ENCODE measurements at places on chromosomes 3 and 15.

DNA sequence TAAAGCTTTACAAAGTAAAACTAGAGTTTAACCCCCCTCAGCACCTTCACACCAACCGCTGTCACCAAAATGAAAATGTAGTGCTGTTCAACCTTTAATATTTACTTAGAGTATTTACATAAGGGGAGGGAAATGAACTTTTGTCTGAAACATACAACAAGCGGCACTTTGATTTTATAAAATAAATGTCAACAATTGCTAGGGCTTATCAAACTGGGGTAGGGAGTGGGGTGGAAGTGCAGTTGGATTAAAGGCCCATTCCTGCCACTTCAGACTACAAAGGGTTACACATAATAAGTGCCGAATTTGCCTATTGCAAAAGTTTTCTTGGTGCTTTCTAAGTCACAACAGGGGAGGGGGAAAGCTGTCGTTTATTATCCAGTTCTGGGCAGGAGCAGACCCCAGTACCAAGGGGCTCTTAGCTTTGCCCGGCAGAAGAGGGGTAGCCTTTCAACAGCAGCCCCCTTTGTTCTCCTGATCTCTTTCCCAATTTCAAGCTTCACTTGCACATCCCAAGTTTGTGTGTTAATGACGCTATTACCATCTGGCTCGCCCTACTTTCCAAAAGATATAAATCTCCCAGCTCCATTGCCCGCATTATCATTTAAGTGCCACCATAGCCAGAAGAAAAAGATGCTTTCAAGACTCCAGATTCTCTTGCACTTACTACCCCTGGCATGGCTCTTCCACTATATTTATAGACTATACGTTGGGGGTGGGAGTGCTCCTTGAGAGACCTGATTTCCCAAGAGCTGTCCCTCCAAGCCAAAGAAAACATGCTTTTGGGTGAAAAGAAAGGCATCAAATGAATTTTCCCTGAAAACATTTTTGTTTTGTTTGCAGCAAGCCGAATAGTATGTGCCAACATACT is 17.0 kb downstream of the SOX2 start:
- no peak for DNase-seq

DNA sequence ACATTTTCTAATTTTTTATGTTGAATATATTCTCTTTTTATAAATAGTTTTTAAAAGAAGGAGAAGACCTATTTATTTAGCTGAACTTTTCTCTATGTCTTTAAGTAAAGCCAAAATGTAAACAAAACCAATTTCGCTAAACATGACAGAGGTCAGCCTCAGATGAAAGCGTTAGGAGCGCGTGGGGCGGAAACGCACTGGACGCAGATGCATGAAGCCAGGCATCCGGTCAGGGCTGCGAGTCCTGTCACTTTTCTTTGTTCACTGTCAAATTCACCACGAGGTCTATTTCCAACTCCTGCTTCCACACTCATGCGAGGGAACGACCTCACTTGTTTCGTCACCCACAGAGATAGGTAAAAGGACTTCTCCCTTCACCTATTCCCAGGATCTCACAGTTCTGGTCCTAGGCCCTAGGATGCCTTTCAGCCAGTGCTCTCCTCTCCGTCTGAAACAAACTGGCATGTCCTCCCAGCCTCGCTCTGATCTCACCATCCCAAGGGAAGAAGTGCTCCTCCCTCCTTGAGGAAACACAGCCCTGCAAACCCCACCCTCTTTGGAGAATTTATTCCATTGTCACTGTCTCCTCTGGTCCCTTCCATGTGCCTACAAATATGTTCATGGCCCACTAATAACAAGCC is 57.9 kb downstream of the ITGB5 start:
- no peak for DNase-seq

GRCh38 chr3:123150449-123151215 is 51.1 kb upstream of the SEC22A start:
- no peak for DNase-seq

DNA sequence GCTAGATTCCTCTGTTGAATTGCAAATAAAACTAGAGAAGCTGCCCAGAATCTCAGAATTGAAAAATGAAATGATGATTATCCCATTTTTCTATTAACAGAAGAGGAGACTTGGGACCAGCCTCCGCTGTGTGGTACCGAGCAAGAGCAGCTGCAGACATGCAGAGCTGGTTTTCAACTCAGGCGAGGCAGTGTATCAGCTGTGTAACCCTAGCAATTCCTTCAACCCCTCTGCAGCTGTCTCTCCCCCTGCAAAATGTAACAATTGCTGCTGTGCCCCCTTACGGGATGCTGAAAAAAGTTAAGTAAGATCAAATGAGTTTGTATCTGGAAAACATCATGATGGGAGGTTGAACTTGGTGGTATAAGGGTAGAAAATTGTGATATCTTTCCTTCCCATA is 98.5 kb upstream of the C3orf80 start:
- DNase-seq, result no peak

- no peak for DNase-seq
Measured at GRCh38 chr3:188575501-188575900, 421.5 kb downstream of the LPP start.

DNA sequence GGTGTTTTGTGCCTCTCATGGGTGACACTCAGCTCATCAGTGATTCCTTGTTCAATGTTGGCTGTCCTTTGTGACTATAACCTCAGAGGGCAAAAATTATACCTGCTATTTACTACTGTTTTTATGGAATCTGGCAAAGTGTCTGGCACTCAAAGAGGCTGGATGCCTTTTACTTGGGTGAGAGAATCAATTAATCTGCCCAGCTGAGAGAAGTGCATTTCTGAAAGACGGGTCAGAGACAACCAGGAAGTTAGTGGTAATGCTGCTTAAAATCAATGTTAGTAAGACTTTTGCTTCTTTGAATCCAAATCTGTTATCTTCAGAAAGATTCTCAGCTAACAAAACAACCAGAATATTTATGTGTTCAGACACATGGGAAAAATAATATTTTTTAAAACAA is 436.2 kb upstream of the SUCLG2 start:
- DNase-seq, result no peak

GRCh38 chr15:25439369-25439836 is 579 bp upstream of the UBE3A start:
- DNase-seq, result peak; percentile 9

GRCh38 chr3:67920969-67921368 is 266.6 kb upstream of the SUCLG2 start:
- DNase-seq, result no peak

GRCh38 chr15:96351761-96352603 is 21.5 kb downstream of the NR2F2 start:
- no peak for DNase-seq

Measured in fibroblast of upper back skin (primary cell).